Mesenteric fat pad (tissue), 1 donor: ENCODE measurements at places on chromosomes 5 and 9. TPM values are rescaled to one million over a fixed set of nuclear protein-coding genes. Genes with fewer than 3 reads are reported as not detected.

Gene AK8
- 1.5 TPM for total RNA-seq

Gene JAKMIP2
- total RNA-seq, result 0.06 TPM

Gene C9orf72
- 24.6 TPM for total RNA-seq

Gene PCDHB14
- total RNA-seq, result 1.9 TPM

Gene SPATA9
- 3.5 TPM for total RNA-seq
